Right ventricle myocardium inferior (tissue), 1 donor: ENCODE measurements at places on chromosomes 16 and 17.

GRCh38 chr17:55225237-55225636 lies 39.5 kb upstream of the HLF start:
- no peak for DNase-seq

DNA sequence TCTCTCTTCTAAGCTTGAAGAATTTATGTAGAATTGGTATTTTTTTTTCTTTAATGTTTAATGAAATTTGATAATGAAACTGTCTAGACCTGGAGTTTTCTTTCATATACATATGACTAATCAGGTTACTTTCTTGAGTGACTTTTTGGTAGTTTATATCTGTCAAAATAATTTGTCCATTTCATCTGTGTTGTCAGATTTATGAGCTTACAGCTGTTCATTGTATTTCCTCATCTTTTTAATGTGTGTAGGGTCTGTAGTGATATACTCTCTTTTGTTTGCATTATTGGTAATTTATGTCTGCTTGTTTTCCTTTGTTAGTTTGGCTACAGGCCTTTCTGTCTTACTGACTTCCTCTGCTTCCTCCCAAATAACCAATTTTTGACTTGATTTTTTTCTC lies 55.7 kb downstream of the TAOK1 start:
- DNase-seq, result no peak

- DNase-seq, result no peak
Observed at GRCh38 chr16:66337463-66338188, 28.9 kb upstream of the CDH5 start.

GRCh38 chr17:73616873-73617404 lies 27.3 kb downstream of the SDK2 start:
- no peak for DNase-seq

DNA sequence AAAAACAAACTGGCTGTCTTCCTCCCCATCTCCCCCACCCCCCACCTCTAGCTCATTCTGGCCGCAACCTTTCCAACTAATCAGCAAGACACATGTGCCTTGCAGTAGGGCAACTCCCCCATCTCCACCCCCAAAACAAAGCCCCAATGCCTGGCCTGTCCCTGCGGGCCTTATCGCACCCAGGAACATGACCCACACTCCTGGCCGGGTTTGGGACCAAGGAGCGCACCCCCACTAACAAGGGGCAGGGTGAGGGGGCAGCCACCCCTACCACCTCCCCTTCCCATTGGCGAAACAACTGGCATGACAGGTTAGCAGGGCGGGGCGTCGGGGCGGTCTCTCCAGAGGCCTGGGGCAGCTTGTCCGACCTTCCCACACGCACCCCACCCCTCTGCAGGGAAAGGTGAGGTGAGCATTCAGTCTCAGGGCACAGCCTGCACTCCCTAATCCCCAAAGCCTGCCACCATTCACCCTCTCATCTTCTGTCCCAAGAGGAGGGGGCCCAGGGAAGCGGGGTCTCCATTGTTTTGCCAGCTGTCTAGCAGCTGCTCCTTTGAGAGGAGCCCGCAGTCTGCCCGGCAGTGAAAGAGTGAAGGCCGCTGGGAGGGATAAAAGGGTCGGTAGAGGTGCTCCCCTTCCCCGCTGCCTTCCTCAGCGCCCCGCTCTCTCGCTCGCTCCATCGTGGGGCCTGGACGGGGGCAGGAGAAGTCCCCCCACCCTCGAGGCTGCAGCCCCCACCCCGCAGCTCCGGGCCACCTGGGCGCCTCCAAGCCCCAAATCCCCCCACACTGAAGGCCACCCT lies 765 bp downstream of the MYO18A start:
- DNase-seq, result no peak

DNA sequence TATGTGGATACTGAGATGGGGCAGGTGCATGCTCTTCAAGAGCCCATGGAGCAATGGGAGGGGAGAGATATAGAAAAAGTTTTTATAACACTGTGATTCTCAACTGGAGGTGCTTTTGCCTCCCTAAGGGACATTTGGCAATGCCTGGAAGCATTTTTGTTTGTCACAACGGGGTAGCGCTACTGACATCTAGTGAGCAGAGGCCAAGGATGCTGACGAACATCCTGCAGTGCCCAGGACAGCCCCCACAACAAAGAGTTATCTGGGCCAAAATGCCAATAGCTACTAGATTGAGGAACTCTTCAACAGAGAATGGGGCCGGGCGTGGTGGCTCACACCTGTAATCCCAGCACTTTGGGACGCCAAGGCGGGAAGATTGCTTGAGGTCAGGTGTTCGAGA lies 67.2 kb upstream of the CLEC3A start:
- no peak for DNase-seq
